ENCODE measurements at places on chromosomes 12 and 14.

DNA sequence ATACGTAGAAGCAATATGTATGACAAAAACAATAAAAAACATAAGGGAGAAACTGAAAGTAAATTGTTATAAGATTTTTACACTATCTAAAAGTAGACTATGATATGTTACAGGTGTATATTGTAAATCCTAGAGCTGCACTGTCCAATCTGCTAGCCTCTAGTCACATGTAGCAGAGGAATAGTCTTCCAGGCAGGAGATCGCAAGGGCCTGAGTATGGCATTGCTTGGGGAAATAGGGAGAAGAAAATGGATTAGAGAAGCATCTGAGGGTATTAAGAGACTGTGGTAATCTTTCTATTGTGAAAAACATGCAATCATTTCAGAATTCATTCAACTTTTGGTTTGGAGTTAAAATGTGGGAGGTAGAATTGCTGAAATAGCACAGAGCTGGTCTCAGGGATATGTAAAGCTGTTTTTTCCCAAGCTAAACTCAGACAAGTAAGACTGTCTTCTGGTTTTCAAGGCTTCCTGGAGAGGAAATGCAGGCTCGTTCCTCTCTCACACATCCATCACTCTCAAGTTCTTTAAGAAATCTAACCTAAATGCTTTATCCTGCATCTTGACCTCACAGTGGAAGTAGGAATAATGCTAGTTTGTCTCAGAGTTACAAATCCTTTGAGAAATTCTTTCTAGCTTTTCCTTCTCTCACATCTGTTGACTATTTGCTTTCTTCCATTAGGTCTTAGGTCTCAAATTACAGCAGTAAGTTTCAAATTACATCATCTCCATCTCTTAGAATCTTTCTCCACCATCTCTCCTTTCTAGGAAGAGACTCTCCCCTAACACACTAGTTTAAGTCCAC lies 7.6 kb upstream of the CCDC184 start:
- DNase-seq = no peak

- no peak for DNase-seq
Observed at GRCh38 chr14:89537911-89538310, 120.9 kb upstream of the FOXN3 start.

- no peak for DNase-seq
Observed at GRCh38 chr12:22396253-22396652, 61.7 kb upstream of the ST8SIA1 start.

DNA sequence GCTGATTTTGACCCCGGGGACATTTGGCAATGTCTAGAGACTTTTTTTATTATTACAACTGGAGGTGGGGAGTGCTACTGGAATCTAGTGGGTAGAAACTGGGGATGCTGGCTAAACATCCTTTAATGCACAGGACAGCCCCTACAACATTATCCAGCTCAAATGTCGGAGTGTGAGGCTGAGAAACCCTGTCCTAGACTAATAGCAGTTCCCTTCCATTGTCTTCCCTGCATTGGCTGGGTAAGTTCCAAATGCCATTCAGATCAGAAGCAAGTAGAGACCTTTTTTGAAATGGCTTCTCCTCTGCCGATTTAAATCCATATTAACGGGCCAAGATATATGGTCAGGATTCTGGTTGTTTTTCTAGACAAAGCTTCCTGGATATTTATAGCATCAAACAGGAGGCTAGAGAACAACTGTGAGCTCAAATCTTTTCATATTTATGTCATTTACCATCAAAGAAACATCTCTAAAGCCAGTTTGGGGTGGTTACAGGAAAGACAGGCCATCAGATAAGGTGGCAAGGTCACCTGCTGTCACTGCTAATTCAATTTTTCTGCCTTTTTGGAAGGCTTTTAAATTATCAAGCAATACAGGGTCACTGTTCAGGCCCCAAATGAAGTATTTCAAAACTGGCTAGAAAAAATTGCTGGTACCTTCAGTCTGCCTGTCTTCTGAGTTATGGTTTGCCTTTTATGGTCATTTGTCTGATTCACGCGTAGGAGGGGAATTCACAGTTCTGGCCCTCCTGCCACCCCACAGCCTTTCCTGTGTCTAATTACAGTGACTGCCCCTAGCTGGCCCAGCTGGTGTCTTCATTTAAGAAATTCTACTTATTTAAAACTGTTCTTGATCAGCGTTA lies 20.1 kb upstream of the AKAP5 start:
- peak; percentile 29 for DNase-seq

- DNase-seq = no peak
Observed at GRCh38 chr12:38664661-38665269, 240.6 kb downstream of the CPNE8 start.

GRCh38 chr12:32470936-32471470 lies 71.6 kb downstream of the FGD4 start:
- DNase-seq = no peak

GRCh38 chr12:63040526-63041220 lies 105.7 kb upstream of the PPM1H start:
- DNase-seq = no peak

GRCh38 chr14:61591862-61592261 lies 103.5 kb upstream of the HIF1A start:
- DNase-seq = no peak

- DNase-seq = no peak
Observed at GRCh38 chr12:121806009-121806545, 2.3 kb downstream of the SETD1B start.

- no peak for DNase-seq
Observed at GRCh38 chr12:17652436-17652835, 437.6 kb downstream of the RERGL start.

Measured in activated CD8-positive, alpha-beta memory T cell treated with anti-CD3 and anti-CD28 coated beads, Interleukin-2, amount 50 U/mL, for 4 hours (primary cell).